Stimulated activated CD8-positive, alpha-beta memory T cell treated with anti-CD3 and anti-CD28 coated beads, Interleukin-15, amount 100 ng/mL, for 4 hours (primary cell): ENCODE measurements at places on chromosomes 1 and 21.

DNA sequence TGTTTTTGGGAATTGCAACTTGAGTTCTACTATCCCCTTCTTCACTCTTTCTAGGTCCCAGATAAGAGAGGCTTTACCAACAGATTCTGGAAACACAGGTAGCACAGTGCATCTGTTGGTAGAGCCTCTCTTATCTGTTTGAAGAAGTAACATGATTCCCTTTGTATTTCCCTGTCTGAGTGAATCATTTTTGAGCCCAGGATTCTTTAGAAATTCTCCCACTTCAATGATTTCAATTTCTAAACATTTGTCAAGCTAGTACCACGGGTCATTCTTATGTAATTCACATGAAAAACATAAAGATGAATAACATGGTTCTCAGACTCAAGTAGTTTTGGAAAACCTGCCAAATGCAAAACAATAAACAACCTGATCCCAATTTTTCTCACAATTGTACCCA is 72.0 kb upstream of the DUSP10 start:
- no peak for DNase-seq

DNA sequence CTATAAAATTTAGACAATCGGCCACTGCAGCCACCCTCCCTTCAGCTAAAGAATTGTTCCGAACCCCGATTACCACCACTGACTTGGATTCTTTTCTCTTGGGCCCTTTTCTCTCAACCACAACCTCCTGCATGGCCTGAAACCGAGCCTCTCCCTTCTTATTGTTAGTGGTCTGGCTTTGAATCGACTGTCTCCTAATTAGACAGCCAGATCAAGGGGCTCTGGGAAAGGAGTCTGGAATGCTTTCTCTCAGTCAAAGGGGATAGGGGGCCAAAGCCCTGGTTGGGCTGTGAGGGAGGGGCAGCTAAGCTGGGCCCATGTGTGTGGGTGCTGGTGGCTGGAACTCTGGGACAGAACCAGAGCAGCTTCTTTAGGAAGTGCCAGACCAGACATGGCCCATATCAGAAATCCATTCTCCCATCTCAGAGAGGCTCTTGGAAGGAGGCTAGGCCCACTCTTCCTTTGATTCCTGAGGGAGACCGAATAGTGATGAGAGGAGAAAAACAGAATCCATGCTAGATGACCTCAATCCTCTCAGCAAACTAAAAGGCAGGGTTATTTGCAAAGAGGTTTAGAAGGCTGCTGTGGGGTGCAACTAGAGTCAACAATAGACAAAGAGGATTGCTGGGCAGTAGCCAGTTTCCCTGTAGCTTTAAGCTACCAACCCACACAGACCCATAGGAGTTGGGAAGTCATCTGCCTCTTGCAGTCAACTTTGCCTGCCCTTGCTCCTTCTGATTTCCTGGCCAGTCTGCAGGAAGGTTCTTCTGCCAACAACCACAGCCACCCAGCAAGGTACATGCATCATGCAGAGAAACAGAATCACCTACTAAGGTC is 117.6 kb downstream of the AK5 start:
- DNase-seq = no peak

DNA sequence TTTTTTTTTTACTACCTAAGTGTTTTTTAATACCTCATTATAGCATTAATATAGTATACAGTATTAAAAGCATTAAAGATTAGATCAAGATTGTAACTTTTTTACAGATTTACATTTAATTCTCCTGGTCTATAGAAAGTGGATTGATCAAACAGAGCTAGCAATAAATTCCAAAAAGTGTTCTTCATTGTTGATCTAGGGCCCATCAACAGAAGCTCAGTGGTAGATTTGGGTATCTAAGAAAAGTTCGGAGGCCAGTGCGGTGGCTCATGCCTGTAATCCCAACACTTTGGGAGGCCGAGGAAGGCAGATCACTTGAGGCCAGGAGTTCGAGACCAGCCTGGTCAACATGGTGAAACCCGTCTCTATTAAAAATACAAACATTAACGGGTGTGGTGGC is 12.5 kb downstream of the NUP210L start:
- DNase-seq = no peak

- DNase-seq = no peak
Observed at GRCh38 chr1:100717218-100717617, 2.3 kb upstream of the VCAM1 start.

- DNase-seq = no peak
Observed at GRCh38 chr1:183622013-183622412, 13.6 kb downstream of the ARPC5 start.

GRCh38 chr1:105005594-105006195 is 1256.0 kb downstream of the AMY1C start:
- no peak for DNase-seq

DNA sequence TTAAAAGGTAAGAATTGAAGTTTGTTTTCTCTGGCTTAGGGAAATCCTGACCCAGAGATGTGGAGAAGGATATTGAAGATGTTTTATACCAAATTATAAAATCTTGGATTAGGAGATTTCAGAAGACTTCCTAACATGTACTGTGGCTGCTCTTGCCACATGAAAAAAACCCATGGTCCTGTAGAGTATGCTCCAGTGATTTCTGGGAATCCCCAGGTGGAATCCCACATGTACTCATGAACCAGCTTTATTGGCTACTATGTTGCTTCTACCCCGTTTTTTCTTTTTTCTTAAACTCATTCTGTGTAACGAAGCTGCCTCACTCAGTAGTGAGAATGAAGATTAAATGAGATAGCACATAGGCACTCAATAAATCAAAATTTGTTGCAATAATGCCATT is 132.7 kb upstream of the SGIP1 start:
- no peak for DNase-seq
